Activated gamma-delta T cell (primary cell): ENCODE measurements at places on chromosomes 12 and 14.
A peak's percentile ranks its signal among the peaks of the same experiment; 100 is the strongest.

DNA sequence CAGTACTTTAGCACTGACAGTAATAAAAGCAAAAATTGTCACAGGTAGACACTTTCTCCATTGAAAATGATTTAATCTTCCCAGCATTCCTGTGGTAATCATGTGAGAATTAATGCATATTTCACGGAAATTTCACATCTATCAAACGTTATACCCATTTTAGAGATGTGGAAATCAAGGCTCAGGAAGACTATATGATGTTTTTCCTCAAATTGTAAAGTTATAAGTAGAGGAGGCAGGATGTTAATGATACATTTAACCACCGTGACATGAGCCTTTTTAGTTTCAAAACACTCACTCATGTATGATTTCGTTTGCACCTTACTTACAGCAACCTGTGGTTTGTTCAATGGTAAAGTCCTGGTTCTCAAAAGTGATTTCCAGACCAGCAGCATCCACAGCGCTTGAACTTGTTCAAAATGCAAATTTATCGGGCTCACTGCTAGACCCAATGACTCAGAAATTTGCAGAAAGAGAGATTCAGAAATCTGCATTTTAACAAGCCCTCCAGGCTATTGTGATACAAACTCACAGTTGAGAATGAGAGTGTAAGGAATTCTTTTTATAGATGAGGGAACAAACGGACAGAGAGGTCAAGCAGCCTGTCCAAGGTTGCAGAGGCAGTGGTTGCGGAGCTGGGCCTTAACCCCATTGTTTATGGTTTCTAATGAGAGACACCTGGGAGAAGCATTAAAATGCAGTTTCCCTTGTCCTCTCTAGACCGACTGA is 654.8 kb upstream of the TBX3 start:
- DNase-seq, result no peak

GRCh38 chr12:47852096-47852571 is 32.4 kb upstream of the HDAC7 start:
- DNase-seq, result no peak

DNA sequence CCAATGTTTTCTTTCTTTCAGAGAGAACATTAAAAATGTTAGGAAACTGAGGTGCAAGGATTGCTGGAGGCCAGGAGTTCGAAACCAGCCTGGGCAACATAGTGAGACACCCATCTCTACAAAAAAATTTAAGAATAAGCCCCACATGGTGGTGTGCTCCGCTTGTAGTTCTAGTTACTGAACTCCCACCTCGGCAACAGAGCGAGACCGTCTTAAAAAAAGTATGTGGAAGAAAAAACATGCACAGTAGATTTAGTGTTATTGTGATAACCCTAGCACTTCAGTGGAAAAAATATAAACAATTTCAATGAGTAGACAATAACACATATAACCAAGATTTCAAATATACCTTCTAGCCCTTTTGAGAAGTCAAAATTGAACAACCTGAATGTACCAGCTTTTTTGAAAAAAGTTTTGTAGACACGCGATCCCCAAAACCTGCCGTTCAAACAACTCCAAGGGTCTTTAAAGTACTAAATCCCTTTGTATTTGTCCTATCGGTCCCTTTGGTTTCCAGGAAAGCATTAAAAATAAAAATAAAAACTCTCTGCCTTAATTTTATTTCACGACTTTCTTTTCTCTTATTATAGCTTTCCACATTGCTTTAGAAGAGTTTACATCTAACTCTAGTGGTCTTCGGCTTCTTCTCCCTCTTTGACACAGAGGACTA is 1.0 kb upstream of the ANO6 start:
- no peak for DNase-seq

DNA sequence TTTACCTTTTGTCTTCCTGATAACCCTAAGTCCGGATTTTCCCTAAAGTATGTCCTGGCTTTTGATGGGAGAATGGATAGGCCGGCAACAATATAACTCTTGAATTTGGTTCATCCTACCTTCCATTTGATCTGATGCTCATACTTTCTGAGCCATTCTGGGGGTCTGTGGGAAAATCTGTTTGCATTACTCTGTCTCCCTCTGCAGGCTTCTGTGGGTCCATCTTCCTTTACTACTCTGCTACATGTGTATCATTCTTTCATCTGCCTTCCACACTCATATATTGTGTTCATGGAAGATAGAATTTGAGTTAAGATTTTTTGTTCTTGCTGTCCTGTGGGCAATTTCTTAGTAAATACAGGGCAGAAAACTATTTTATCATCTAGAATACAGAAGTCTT is 101.5 kb downstream of the NAV3 start:
- DNase-seq, result no peak

GRCh38 chr14:23359722-23360447 is 5.1 kb downstream of the EFS start:
- no peak for DNase-seq

GRCh38 chr12:122859303-122860039 is 24.2 kb downstream of the HIP1R start:
- DNase-seq, result no peak

DNA sequence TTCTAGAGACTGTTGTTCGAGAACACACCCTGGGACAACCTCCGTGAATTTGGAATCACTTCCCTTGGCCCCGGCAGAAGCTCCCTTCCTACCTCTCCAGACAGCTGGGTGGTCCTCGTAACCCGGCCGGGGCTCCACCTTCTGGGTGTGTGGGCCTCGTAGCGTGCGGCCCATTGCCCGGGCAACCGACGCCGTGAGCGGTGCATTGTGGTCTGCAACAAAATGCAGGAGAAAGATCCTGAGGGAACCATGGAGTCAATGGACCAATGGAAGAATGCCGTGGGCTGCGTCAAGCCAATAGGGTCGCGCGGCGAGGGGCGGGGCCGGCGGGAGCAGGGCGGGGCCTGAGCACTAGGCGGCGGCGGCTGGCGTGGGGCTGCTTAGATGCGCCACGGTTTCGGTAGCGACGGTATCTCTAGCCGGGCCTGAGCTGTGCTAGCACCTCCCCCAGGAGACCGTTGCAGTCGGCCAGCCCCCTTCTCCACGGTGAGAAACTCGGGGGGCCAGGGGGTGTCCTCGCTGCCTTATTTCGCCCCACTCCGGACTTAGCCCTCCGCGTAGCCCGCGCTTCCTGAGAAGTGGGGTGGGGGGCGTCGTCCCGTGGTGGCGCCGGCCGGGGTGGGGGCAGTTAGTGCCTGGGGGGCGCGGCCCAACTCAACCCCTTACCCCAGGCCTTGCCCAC is at the start of gene DYNLL1:
DYNLL1 (plus strand) TSS at position 383 of the 682 bp plus-strand sequence. CDS start 309 bp downstream, outside the sequence.
- peak; percentile 93 for DNase-seq

- DNase-seq, result no peak
These were observed 10.6 kb upstream of the ART4 start for GRCh38 chr12:14853961-14854360.

GRCh38 chr12:54463034-54463433 is 10.4 kb downstream of the GTSF1 start:
- DNase-seq, result no peak

DNA sequence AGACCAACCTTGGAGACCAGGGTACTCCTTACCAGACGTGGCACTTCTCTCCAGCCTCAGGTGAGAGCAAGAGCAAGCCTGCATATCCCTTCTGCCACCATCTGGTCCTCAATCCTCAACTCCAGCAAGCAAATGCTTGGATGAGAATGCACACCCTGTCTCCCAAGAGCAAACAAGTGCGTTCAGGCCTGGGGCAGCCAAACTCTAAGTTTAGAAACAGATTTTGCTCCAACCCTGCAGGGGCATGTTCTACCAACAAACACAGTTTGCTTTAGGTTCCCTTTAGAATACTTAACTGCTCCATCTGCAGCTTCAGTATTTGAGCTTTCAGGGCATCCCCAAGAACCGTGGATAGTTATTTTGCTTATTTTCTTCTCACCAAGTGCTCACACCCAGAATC is 55.9 kb upstream of the FICD start:
- DNase-seq, result no peak

DNA sequence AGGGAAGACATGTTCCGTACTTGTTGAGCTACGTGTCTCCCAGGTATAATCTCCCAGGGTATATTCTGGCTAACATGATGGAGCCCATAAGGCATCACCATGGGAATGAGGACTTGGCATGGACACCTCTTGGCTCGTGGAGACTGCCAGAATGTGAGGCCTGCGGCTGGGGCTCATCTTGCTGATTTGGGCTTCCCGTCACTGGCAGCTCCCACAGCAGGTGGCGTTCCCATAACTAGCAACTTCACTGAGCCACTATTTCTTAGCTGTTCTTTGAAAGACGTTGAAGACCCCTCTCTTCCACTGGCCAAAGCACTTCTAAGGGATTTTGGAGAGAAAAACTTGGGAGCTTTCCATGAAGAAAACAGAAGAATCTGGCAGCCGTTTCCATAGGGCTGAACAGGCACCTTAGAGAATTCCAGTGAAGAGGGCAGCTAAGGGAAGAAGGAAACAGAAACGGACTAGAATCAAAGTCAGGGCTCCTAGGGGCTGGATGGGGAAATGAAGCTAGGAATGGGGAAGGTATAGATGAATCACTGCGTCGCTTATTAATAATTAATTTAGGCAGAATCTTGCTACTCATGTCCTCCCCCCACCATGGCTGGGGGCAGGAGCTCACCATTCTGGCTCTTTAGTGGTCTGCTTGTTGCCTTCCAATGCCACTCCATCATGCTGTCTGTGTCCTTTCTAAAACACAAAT is 39.7 kb upstream of the FOS start:
- DNase-seq, result no peak

DNA sequence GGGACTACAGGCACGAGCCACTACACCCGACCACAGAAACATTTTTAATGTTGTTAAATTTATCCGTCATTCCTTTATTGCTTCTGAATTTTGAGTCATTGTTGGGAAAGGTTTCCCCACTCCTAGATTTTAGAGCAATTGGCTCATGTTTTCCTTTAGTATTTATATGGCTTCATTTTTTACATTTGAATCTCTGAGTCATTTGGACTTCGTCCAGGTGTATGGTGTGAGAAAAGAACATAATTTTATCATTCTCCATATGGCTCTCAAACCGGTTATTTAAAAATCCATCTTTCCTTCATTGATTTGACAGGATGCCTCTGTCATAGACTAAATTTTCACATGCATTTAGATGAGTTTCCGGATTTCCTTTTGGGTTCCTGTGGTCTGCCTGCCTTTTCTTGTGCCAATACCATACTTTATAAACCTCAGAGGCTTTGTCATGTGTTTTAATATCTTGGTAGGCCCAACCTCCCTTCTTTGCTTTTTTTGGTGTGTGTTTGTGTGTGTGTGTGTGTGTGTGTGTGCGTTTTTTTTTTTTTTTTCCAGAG is 30.9 kb downstream of the LRTM2 start:
- no peak for DNase-seq

GRCh38 chr12:117552971-117553370 is 191.5 kb upstream of the NOS1 start:
- DNase-seq, result no peak

DNA sequence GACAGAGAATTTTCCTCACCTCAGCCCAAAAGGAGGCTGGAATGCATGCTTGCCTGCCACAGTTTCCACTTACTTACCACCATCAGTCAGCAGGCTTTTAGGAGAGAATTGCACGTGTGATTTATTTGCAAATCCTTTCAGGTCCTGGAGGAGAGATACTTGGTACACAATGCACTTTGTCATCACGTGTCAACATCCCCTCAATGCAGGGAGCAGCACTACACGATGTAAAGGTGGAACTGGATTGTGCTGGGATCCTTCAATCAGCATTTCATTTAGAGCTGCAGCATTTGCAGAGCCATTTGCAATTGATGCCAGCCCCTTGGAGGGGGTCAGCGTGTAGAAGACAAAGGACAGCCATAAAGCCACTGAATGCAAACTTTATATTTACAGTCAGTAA is 218.1 kb downstream of the GLT1D1 start:
- DNase-seq, result no peak

GRCh38 chr14:75084513-75084912 is 15.1 kb downstream of the ZC2HC1C start:
- no peak for DNase-seq

DNA sequence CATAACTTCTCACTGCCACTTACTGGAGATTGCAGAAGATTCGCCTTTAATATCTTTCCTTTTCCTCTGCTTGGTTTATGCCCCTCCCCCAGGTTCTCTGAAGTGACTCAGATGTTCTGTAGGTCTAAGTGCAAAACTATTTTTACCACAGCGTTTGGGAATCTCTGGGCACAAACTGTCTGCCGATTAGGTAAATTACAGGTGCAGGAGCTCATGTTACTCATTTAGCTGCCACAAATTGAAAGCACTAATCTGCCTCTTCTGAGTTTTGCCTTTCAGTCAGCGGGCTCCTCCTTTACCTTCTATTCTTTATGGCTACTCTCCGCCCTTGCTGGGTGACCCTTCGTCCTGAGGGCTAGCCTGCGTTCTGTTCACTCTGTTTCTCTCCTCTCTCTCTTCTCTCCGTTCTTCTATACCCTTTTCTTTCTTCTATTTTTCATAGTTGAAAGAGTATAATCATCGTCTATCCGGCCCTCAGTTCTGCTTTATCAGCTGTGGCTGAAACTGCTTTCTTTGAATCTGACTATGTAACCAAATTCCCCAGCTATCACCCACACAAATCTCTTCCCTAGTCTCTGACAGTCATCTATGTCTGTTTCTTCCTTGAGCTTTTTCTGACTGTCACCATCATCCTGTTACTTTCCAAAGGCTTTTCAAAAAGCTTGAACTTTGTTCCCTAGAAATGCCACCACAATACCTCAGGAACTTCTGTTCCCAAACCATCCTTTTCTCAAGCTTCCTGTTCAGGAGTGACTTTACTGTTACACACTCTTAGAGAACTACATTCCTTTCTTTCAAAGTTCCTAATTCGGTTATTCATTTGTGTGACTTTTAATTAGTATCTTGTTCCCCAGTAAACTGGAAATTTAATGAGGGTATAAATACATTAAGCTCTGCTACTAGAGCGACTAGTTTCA is 4.3 kb upstream of the MYF6 start:
- DNase-seq, result no peak

DNA sequence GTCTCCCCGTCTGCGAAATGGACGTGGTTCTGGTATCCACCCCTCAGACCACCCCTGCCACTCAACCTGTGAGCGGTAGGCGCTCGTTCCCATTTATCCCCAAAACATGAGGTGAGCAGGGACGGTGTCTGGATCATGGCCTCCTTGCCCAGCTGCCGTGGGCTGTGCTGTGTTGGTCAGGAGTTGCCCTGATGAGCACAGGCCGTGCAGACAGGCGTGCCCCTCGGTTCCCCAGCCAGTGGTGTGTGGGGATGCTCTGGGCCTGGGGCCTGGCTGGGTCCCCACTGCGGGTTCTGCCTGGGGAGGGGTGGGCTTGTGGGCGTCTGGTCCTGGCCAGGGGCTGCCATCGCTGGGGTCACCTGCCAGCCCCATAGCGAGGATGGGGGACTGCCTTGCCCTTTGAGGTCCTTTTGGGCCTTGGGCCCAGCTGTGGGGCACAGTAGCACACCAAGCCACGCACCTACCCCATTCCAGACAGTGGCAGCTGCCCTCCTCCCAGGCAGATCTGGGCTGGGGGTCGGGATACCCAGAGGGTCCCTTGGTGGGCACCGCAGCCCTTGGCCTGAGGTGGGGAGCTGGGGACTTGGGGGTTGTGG is 11.3 kb upstream of the PUS1 start:
- no peak for DNase-seq

GRCh38 chr12:57309420-57309819 is 58.4 kb upstream of the STAC3 start:
- no peak for DNase-seq
